GM13977 (cell line): ENCODE measurements at places on chromosomes 3 and 15.

GRCh38 chr3:35921718-35922117, 282.4 kb downstream of the ARPP21 start:
- DNase-seq: no peak

DNA sequence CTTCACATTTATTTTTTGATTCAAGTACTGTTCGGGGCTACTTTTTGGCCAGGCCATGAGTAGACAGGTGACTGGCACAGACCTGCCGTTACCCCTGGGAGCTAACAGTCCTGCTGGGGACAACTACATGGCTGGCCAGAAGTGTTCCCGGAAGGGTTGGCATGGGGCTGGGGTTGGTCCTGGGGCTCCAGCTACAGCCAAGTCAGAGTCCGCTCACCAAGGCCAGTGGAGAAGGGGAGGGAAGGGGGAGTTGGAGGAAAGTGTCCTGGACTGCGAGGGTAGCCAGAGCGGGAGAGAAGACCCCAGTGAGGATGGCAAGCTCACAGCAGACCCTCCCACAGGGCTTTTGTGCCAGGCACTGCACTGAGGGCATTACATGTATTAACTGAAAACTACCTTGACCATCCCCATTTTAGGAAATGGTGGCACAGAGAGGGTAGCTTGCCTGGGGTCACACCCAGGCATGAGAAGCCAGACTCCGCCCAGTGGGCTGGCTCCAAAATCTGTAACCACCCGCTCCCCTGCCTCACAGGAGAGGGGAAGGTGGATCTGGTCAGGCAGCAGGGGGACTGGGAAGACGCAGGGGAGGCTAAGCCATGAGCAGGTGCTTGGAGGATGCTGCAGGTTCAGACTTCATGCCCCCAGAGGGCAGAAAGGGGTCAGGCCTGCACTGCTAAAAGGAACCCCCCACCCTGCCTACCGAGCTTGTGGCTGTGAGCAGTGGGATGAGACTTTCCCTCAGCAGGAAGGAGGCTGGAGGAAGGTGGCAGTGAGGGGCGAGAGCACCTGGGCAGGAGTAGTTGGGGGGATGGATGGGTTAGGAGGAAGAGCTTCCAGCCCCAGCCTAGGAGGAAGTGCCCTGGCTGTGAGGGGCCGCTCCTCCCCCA, 38.3 kb upstream of the ESYT3 start:
- no peak for DNase-seq

DNA sequence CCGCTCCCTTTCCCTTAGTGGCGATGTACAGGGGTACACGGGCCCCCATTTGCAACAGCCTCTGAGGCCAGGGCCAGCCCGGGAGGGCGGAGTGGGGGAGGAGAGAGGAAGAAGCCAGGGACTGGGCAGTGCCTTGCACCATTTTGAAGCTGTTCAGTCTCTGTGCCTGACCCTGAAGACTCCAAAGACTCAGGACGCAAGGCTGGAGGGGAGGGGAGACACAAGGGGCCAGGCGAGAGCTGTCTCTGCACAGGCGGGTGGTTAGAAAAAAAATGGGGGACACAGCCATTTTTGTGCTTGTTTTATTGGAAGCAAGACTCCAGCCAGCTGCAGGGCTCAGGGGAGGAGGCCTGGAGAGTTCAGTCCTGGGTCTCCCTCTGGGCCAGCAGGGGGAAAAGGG, 1.6 kb downstream of the RPP25 start:
- DNase-seq: no peak

GRCh38 chr15:59924812-59925522, 79.1 kb upstream of the FOXB1 start:
- peak; percentile 7 for DNase-seq

- DNase-seq: no peak
Measured at GRCh38 chr3:94362393-94362792, 299.5 kb downstream of the NSUN3 start.

GRCh38 chr15:81723113-81723651, 322.6 kb downstream of the MEX3B start:
- DNase-seq: no peak

DNA sequence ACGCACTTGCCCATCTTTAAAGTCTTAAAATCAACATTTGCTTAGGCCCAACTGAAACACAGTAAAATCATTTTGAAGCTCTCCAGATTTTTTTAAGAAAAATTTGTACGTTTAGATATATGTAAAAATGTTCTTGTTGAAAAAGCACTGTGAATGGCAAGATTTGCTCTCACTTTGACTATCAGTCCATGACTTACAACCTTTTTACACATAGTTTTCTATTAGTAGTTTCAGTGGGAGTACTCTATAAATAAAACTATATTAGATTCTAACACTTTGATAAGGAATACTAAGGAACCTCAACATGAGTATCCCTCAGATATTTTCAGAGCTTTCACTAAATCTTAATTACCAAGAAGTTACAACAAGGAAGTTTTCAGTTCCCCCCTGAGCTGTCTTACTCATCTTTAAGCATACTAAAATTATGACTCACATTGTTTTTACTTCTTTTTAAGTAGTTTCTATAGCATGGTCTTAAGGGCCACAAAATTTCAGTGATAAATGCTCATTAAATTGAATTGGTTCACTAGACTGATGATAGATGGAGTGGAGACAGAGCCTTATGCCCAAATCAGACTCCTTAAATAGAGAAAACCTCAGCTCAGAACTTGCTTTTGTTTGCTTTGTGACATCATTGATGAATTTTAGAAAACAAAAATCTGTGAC, 31.6 kb upstream of the RAP2B start:
- peak; percentile 37 for DNase-seq

GRCh38 chr3:106232956-106233355, 364.1 kb upstream of the CBLB start:
- DNase-seq: no peak

DNA sequence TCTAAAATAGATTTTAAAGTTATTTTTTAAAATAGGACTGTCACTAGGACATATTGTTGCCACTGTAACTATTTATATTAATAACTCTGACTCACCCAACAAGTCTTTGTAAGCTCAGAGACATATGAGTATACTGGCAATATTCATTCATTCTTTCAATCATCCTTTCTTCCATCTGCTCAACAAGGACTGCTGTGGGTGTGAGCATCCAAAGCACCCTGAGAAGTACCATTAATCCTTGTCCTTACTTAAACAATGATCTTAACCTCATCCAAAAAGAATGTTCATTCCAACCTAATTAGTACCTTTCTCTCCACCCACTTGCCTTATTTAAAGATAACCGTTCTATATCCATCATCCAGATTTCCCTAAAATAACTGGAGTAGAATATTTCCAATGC, 94.2 kb upstream of the PPP2R3A start:
- DNase-seq: no peak

- no peak for DNase-seq
Measured at GRCh38 chr3:49469037-49469935, 781 bp upstream of the DAG1 start.

- DNase-seq: no peak
Measured at GRCh38 chr15:27491666-27492621, 521.0 kb downstream of the GABRG3 start.

- no peak for DNase-seq
Measured at GRCh38 chr3:132499071-132499470, 81.8 kb downstream of the DNAJC13 start.

- no peak for DNase-seq
Measured at GRCh38 chr3:72145506-72146380, 360.8 kb upstream of the PROK2 start.

DNA sequence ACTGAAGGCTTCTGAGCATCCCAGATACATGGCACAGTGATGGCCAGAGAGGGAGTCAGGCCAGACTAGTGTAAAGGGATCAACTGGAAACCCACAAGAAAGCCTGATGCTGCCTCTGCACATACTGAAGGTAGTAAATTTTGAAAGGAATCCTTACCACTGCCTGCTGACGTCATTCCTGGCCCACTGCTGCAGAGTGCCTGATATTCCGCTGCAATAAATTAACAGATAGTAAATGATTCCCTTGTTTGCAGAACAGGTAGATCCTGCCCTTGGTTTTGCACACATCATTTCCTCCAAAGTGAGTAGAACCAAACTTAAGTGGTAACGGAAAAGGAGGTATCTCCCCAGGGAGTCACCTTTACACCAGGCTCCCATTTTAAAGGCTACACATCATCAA, 146.7 kb downstream of the FBN1 start:
- no peak for DNase-seq

DNA sequence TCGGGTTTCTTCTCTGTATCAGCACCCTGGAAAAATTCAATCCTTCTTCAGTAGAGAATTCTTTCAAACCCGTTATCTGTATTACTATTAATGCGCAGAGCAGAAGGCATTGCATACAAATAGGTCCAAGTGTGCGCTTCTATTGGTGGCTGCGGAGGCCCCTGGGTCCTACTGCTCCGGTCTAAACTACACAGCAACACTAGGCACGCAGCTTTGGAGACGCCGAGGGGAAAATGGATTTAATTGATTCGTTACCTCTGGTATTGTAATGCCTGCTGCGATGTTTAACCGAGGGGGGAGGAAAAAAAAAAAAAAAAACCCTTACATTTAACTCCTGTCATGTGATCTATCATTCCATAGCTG, at the start of gene ROBO1:
Gene ROBO1, minus strand, starts transcription at position 94 of the 363 bp plus-strand sequence.
- no peak for DNase-seq

DNA sequence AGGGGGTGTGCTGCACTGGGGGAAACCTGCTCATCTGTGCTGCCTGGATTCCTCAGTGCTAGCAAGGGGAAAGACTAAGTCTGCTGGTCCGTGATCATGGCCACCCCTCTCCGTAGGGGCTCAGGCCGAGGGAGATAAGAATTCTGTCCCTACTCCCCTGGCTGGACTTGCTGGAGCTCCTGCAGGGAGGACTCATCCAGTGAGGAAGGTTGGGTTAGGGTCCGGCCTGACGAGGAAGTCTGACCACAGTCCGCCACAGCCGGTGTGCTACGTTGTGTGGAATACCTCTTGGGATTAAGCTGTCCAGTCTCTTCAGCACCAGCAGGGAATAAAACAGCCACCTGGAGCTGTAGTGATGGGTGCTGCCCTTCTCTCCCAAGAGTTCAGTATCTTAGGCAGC, 1309.1 kb upstream of the CADM2 start:
- no peak for DNase-seq

GRCh38 chr3:194031867-194032635, 103.9 kb upstream of the HES1 start:
- DNase-seq: no peak

- DNase-seq: no peak
Measured at GRCh38 chr3:20083253-20083652, 43.0 kb downstream of the KAT2B start.

DNA sequence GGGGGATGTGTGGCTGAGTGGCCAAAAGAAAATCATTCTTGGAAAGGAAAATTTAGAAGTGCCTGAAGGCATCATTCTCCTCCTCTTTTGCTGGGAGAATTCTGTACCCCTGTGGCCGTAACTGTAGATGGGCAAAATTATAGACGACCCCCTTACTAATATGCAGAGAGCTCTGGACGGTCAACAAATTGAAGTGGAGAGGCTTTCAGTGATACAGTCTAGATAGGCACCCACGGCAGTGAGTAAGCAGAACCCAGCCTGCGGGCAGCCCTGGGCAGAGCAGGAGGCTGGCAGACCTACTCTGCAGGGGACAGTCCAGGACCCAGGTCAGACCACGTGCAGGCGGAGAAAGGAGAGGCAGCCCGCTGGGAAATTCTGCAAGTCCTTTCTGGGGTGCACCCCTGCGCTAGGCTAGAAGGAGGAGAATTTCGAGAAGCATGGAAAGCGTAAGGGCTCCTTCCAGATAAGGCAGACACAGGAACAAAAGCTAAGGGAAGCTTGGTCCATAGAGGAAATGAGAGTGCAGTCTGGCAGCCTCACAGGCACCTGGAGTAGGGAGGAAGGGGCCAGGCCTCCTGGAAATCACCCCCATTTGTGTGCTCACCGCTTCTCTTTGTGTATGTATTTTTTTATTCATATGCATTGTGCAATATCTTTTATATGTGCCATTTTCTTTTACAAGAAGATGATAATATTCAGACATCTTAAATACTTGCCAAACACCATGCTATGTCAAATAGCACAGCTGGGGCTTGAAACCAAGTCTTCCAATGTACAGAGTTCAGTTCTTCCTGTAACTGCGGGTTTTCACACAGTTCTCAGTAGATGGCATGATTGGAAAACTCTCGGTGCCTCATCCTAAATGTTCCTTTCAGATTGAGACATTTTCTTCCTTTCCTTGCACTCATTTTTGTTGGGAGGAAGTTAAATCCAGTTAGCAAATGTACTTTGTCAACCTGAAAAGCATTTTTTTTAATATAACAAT, 40.2 kb downstream of the LRRK1 start:
- DNase-seq: no peak

DNA sequence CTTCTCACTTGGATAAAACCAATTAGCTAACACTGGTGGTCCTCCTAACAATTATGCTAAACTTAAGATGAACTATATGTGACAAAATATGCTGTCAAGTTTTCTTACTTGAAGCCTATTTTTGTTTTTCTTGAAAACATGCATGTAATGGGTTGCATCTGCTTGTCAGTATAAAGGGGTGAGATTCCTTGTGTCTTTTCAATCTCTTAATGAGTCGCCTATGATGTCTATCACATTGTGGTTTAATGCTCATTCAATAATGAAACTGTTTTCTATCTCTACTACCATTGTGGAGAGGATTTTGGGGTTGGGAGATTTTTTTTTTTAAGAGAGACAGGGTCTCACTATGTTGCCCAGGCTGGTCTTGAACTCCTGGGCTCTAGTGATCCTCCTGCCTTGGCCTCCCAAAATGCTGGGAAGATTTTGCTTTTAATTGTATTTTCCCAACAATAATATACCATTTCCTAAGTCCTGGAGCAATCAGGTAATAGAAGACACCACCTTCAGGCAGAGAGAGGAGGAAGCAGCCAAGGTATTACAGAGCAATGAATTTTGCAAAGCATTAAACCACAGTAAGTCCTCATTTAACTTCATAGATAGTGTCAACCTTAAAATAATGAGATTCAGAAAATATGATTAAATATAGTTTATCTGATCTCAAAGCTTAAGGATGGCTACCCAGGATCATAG, 17.4 kb upstream of the TRMT10C start:
- no peak for DNase-seq

DNA sequence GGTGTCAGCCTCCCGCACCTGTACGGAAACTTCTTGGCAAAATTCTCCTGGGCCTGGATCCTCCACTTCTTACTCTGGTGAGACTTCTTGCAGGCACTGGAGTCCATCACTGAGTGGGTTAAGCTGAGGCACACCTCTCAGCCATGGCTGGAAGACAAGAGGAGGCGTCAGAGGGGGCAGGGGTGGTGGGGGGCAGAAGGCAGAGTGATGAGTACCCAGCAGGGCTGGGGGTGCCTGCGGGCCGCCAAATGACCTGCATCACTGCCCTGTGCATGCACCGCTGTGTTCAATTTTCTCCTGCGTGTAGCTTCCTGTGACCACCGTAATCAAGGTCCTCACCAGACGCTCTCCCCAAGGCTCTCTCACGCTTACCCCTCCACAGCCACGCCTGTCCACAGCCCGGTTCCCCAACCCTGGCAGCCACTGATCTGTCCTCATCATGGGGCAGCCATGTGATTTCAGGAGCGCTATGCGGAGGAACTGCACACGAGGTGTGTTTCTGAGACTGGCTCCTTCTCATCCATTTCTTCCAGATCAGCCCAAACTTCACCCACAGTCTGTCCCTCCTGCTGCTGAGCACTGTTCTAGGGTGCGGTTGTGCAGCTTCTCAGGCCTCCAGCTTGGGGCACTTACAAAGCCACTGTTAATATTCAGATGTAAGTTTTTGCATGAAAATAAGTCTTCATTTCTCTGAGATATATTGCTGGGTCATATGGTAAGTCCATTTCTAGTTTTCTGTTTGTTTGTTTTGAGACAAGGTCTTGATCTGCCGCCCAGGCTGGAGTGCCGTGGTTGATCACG, 5.2 kb downstream of the C3orf22 start:
- no peak for DNase-seq

GRCh38 chr3:29554566-29554965, 273.7 kb downstream of the RBMS3 start:
- no peak for DNase-seq

- DNase-seq: no peak
Measured at GRCh38 chr3:149964291-149964690, 6.4 kb downstream of the PFN2 start.

GRCh38 chr3:71304684-71305083, 278.8 kb downstream of the FOXP1 start:
- DNase-seq: no peak
